ENCODE measurements at places on chromosomes 5 and 9. TPM values are rescaled to one million over a fixed set of nuclear protein-coding genes. Genes with fewer than 3 reads are reported as not detected.
A peak's percentile ranks its signal among the peaks of the same experiment; 100 is the strongest.

GRCh38 chr5:151078490-151079262 lies 2.2 kb downstream of the TNIP1 start:
- DNase-seq, result no peak

The SCGB3A2 gene
- not detected for polyA plus RNA-seq

DNA sequence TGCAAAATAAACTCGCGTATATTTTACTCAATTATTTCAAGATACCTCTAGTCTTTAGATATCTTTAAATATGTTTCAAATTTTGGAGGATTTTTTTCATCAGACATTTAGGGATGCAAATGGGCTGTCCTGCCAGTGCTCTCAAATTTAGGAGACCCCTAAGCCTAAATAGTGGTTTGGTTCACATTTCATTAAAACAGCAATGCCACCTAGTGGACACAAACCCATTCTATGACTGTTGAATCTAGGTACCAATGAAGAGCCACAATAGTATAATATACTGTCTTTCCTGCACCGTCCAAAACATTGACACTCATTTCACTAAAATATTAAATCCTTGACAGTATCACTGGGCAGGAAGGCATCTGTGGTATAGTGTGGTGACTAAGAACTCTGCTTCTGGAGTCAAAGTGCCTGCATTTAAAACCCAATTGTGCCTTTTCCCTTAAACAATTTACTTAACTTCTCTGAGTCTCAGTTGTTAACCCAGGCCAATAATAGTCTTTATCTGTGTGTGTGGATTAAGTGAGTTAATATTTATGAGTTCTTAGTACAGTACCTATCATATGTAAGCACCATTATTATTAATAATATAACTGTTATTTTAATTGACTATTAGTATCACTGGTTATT lies 148.0 kb downstream of the RORB start:
- DNase-seq, result peak; percentile 9

- no peak for DNase-seq
Measured at GRCh38 chr9:137273611-137274320, 3.8 kb upstream of the TOR4A start.

The LYSMD3 gene
- 30.0 TPM for polyA plus RNA-seq

DNA sequence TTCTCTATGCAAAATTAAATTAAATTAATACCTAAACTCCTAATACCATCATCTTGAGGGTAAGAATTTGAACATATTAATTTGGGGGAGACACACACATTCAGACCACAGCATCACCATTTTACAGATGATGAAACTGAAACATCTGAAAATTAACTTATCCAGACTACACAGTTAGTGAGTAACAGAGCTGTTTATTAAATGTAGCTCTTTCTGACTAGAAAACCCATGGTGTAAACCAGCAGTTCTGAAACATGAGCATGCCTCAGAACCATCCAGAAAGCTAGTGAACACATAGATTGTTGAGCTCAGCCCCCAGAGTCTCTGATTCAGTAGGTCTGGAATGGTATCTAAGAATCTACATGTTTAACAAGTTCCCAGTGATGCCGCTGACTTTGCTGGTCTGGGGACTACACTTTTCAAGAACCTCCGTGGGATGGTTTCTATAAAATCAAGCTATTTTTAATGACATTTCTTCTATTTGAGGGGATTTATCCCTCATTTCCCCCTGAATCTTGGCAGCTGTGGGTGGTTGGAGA lies 113.5 kb downstream of the RORB start:
- no peak for DNase-seq

The ARHGEF28 gene
- polyA plus RNA-seq, result 2.3 TPM

DNA sequence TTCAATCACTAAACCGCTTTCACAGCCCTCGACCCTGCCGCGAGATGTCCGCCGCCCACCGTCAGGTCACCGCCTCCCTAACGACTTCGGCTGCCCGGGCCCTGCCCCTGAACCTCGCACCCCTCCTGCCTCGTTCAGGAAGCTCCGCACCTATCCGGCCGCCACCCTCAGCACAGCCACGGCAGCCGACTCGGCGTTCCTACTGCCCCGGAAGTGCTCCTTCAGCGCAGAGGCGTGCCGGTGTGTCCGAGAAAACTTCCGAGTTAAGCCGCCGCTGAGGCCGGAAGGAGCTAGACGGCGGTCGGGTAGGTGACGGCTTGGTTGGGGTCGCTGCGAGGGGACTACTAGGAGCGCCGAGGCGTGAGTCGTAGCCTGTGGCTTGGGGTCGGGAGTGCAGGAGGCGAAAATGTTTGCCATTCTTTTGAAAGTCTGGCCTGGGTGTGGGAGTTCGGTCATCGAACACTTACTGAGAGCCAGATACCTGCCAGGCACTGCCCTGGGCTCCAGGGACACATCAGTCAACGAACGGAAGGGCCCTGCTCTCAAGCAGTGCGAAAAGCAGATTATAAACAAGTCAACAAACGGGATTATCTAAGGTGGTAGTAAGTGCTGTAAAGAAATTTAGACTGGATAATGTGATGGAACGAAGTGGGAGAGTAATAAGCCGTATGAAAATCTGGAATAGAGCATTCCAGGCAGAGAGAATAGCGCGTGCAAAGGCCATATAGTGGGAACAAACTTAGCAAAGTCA lies at the start of the genes FAM114A2 and MFAP3:
Gene FAM114A2 (minus strand): TSS at position 204 of the 751 bp plus-strand sequence. CDS start 3,957 bp downstream, outside the sequence.
Gene MFAP3 (plus strand): TSS at position 261 of the 751 bp plus-strand sequence. CDS start 10,756 bp downstream, outside the sequence.
- DNase-seq, result peak; percentile 88

GRCh38 chr5:149456597-149457392 lies 77.7 kb upstream of the IL17B start:
- DNase-seq, result no peak

DNA sequence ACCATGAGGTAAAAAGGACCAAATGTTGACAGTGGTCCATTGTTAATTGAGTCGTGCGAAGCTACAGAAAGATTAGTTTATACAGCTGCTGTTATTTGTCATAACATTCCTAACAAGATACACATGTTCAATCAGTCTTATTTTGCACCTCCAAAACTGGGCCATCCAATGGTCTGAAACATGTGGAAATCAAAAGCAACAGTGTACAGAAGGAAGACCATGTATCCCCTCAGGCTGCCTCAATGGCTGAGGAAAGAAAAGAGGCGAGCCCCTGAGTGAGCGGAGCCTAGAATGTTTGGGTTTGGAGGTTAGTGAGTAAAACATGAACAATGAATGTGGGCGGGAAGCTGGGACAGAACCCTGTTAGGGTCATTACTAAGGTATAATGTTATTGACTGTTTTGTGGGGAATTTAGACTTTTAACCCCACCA lies 35.6 kb downstream of the NFIB start:
- peak; percentile 95 for DNase-seq

- DNase-seq, result no peak
Measured at GRCh38 chr9:6692881-6693361, 47.4 kb upstream of the GLDC start.

- DNase-seq, result no peak
Measured at GRCh38 chr9:133707763-133708245, 30.3 kb downstream of the SARDH start.

GRCh38 chr5:114434396-114435219 lies 72.7 kb downstream of the KCNN2 start:
- DNase-seq, result no peak
